Stimulated activated naive CD8-positive, alpha-beta T cell treated with anti-CD3 and anti-CD28 coated beads, Interleukin-15, amount 100 ng/mL, for 72 hours (primary cell): ENCODE measurements at places on chromosomes 1 and 21.

- DNase-seq, result no peak
These were observed 59.5 kb upstream of the ENAH start for GRCh38 chr1:225712391-225712790.

DNA sequence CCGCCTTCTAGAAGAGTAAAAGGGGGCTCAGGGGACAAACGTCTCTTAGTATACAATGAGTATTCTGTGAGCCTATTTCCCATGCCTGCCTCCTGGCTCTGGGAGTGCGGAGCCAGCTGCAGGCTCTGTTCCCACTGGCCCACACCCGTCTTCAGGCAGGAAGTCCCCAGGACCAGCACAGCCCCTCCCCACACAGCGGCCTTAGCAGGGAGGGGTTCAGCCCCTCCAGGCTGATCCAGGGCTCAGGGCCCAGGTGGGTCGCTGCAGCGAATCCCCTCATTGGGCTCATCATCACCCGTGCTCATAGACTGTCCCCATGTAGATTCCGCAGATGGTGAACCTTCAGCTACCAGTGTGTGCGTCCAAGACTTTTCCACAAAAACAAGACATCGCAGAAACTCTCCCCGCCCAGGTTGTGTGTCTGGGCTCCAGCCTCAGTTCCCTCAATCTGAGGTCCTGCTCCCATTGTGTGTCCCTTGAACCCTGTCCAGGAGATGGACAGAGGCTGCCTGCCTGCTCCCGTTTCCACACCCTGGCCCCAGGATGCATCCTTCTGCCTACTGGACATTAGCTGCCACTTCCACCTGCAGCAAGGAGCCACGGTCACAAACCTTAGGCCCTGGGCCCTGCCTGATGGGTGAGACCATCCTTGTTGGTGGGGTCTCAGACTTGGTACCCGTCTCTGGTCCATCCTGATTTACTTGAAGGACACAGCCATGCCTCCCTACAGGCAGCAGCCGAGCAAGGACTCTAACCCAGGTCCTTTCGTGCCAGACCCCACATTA is 39.4 kb downstream of the NENF start:
- DNase-seq, result no peak

DNA sequence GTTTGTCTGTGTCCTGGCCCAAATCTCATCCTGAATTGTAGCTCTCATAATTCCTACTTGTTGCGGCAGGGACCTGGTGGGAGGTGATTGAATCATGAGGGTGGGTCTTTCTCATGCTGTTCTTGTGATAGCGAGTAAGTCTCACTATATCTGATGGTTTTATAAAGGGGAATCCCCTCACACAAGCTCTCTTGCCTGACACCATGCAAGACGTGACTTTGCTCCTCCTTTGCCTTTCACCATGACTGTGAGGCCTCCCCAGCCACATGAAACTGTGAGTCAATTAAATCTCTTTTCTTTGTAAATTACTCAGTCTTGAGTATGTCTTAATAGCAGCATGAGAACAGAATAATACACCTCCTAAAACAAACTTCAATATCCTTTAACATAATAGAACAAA is 1065.6 kb downstream of the PLA2G4A start:
- DNase-seq, result no peak

DNA sequence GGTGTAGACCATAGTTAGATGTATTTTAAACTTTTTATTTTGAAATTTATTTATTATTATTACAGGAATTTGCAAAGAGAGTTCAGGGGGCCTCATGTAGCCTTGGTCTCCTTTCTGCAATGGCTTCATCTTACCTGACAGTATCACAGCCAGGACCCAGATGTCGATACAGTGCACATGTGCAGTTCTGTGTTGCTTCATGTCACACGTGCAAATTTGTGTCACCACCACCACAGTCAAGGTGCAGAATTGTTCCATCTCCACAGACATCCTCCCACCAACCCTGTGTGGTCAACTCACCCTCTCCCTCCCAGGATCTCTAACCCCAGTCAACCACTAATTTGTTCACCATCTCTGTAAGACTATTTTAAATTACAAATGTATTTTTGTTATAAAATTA is 184.5 kb downstream of the CAMTA1 start:
- DNase-seq, result no peak

DNA sequence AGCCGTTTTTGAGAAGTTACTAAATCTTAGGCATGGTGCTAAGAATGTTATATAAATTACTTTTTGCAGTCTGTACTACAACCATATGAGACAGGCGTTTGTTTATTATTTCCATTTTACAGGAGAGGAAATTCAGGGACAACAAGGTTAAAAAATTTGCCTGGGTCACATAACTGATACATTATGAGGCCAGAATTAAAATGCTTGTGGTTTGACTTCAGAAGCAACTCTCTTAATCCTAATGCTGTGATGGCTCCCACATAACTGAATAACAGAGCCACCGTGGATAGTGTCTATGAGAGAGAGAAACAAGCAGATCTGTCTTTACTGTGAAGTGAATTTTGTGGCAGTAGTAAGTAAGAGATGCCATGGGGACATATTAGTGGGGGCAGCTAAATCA is 184.9 kb downstream of the NCAM2 start:
- DNase-seq, result no peak

DNA sequence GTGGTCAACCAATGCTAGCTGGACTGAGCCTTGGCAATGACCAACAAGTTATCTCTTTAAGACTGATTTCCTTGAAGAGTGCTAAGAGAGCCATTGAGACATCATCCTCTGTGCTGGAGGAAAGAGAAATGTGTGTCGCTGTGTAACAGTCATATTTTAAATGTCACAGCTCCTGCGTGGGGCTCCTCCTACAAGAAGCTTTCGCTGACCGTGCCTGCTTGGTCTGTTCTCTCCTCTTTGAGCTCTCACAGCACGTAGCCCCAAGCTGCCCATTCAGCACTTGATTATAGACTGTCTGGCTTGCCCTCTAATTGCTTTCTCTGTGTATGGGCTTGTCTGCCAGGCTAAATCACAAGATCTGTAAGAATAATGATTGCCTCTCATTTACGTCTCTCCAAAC is 221.3 kb downstream of the FOXD2 start:
- no peak for DNase-seq

- DNase-seq, result no peak
These were observed 23.5 kb downstream of the LAMB3 start for GRCh38 chr1:209628618-209629299.

GRCh38 chr1:162912061-162912667 is 51.2 kb upstream of the CCDC190 start:
- DNase-seq, result no peak
